AG09309 (cell line): ENCODE measurements at places on chromosomes 3 and 15.

- DNase-seq: no peak
Observed at GRCh38 chr3:129085818-129086217, 25.2 kb downstream of the GP9 start.

GRCh38 chr3:21620511-21621155 is 130.4 kb downstream of the ZNF385D start:
- no peak for DNase-seq

GRCh38 chr3:59824876-59825275 is 775.1 kb upstream of the CFAP20DC start:
- DNase-seq: no peak

- no peak for DNase-seq
Observed at GRCh38 chr3:177284383-177284881, 87.2 kb upstream of the TBL1XR1 start.

DNA sequence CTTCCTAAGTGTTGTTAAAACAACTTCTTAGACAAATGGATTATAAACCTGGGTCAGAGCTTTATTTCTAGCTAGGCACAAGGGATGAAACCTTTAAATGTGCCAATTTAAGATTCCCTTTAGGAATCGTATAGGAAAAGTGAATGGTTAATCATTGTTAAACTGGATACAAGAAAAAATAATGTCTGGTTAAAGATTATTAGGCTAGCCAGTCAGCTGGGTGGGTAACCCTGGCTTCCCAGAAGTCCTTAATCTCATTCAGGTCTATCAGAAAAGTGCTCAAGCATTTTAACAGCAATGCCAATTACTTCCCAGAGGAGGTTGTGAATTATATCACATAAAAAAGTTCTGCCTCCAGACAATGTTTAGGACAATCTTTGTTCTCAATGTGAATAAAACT is 37.6 kb downstream of the NANOGP8 start:
- DNase-seq: no peak
